Activated CD4-positive, alpha-beta T cell treated with anti-CD3 and anti-CD28 coated beads, Interleukin-2, amount 50 U/mL, for 48 hours (primary cell): ENCODE measurements at places on chromosomes 1 and 21.

DNA sequence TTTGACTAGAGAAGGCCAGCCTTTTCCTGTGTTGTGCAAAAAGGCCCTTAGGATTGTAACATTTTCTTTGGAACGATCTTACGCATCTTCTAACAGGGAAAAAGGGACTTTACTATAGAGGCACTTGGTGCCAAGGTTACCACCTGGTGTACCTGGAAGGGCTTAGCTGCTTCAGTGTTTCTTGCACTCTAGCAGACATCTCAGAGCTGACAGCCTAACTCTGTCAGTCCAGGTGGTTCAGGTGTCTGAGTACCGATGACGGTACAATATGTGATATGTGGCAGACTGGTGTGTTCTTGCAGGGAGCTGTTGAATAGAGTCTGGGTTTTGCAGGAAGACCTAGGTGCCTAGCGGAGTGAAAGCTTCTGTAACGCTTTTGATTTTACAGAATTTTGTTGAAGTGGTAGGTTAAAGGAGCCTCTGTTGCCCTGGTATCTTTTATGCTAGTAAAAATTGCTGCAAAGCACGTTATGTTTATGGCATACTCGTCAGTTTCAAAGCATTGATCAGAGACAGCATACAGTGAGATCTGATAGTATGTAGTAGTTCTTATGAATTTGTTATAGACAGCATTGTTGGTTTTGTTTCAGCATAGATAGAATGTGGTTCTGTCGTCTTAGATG lies 1.4 kb downstream of the MAGI3 start:
- no peak for DNase-seq

GRCh38 chr1:66739401-66740157 lies 12.7 kb upstream of the DYNLT5 start:
- DNase-seq: no peak

- DNase-seq: no peak
These were observed 18.0 kb downstream of the PODN start for GRCh38 chr1:53080041-53080440.

GRCh38 chr1:51385776-51386175 lies 55.4 kb upstream of the TTC39A start:
- no peak for DNase-seq

GRCh38 chr1:98260839-98261238 lies 340.0 kb upstream of the DPYD start:
- DNase-seq: no peak

DNA sequence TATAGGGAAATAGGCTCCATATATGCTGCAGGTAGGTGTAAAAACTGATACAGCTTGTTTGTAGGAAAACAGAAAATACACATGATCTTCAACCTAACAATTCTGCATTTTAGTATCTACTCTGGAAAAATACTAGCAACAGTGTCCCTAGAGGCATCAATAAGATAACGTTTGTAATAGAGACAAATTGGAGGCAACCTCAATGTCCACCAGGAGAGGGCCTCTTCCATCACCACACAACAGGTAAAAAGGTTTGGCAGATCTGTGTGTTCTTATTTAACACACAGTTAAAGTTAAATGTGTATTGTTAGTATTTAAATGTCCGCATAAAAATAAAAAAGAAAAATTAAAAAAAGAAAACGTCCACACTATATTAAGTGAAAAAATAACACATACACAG lies 5.4 kb downstream of the EIF2D start:
- DNase-seq: no peak

DNA sequence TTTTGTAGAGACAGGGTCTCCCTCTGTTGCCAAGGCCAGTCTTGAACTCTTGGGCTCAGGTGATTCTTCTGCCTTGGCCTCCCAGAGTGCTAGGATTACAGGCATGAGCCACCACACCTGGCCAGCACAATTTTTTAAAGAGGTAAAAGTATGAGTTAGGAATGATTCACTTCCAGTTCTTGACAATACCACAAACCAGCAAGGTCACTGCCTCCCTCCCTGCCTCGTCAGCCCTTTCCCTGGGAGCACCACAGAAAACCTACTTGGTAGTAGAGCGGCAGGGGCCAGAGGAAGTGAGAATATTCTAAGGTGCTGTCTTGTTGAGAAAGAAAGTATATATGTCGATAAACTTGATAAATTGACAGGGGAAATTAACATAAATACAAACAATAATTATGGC lies 10.8 kb upstream of the CDA start:
- no peak for DNase-seq

DNA sequence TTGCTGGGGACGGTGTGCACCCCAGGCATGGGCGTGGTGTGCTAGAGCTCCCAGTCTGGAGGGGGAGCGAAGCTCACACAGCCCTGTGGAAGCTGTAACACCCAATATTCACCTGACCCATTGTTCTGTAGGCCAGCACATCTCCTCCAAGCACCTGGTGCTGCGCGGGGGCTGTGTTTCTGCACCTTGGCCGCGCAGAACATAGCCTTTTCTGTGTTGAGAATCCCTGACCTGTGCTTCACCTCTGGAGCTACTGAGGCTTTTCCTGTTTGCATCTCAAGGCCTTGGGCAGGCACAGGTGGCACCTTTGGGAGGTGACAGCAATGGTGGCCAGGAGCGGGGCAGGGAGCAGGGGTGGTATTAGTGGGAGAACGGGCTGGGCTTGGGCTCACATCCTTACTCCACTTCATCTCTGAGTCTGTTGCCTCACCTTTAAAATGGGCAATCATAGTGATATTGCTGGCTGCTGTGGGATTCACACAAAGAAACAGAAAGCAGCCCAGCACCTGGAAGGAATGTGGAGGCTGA lies 343.9 kb upstream of the AJAP1 start:
- DNase-seq: no peak

- peak; percentile 28 for DNase-seq
These were observed 28.0 kb upstream of the FOXO6 start for GRCh38 chr1:41333146-41333784.

GRCh38 chr21:39750670-39751069 lies 5.7 kb downstream of the IGSF5 start:
- DNase-seq: no peak

- no peak for DNase-seq
These were observed 2.3 kb upstream of the DMRTA2 start for GRCh38 chr1:50425376-50426107.

DNA sequence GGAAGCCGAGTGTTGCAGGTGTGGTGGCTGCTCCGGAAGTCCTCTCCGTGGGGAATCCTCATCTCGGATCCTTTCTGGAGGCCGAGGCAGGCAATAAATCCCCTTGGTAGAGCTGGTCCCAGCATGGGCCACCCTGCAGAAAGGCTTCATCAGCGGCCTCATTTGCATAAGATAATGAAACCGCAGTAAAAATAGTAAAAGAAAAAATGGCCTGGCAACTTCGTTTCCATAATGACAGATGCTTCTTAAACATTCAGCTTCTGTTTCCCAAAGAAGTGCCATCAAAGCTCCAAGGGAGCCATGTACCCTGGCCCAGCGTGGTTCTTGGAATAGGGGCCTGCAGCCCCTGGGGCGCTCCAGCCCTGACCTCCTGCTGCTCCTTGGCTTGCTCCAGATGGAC lies 244.1 kb downstream of the GRIK3 start:
- DNase-seq: no peak

GRCh38 chr21:38811257-38811656 lies 5.5 kb downstream of the ETS2 start:
- no peak for DNase-seq

DNA sequence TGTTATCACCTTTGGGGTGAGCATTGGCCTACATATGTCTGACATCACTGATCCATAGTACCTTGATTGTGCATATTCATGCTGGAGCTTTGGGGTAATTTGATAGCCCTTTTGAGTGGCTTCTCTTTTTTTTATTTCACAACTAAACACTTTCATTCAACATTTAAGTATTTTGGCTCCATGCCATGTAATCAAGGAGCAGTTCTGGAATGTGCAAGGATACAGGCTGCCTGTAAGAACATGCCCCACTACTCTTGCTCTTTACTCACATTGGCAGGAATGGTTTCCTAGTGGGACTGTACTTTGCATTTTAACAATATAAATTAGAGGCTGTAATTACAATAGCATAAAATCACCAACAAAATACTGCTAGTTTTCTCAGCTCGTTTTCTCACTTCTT lies 300.7 kb upstream of the SPAG17 start:
- DNase-seq: no peak

- no peak for DNase-seq
These were observed 67.7 kb downstream of the GPATCH2 start for GRCh38 chr1:217563179-217563578.
